ENCODE measurements at places on chromosomes 5 and 9. TPM values are rescaled to one million over a fixed set of nuclear protein-coding genes. Genes with fewer than 3 reads are reported as not detected.

TPPP gene
- total RNA-seq: 0.93 TPM

GAPT gene
- not detected for total RNA-seq

ANKRD31 gene
- 0.13 TPM for total RNA-seq

ZNF483 gene
- total RNA-seq: 1.3 TPM

TUSC1 gene
- 7.1 TPM for total RNA-seq

RAI14 gene
- 89.8 TPM for total RNA-seq

ANKRD33B gene
- total RNA-seq: 10.4 TPM

C9orf50 gene
- 0.13 TPM for total RNA-seq

PCDHB11 gene
- total RNA-seq: 0.44 TPM

FGF1 gene
- total RNA-seq: 8.5 TPM

GRXCR2 gene
- not detected for total RNA-seq

AFAP1L1 gene
- total RNA-seq: 16.1 TPM

ANKRD20A1 gene
- 0.12 TPM for total RNA-seq

AGXT2 gene
- total RNA-seq: not detected

MCCC2 gene
- 20.1 TPM for total RNA-seq

Measured in aortic smooth muscle cell (primary cell).